Fibroblast of lung (primary cell): ENCODE measurements at places on chromosomes 2 and 18.
A peak's percentile ranks its signal among the peaks of the same experiment; 100 is the strongest.

GRCh38 chr2:127410871-127411652 lies 7.2 kb upstream of the PROC start:
- no peaks in the 10 kb centered on the region for H3K36me3 ChIP-seq
- DNase-seq: peak; percentile 37
- H3K27ac ChIP-seq: peak overlapping the region; percentile 22
- no peaks in the 10 kb centered on the region for H3K27me3 ChIP-seq

DNA sequence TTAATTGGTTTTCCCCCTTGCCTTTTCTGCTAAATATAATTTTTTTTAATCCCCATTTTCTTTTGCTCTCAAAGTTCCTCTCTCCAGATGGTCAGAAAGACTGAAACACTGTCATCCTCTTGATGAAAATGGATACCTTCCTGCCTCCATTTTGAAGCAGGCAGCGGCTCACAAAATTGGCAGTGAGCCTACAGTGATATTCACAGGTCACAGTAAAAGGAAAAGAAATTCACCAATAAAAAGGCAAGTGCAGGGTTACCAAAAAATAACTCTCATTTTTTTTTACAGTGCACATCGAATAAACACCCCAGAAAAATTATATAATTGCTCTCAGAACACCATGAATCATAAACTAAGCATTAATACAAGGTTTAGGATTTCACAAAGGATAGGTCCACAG lies 307.5 kb downstream of the TCF4 start:
- peaks cover 1% of the 10 kb centered on the region for H3K4me1 ChIP-seq
- no peaks in the 10 kb centered on the region for H3K27me3 ChIP-seq
- peak; percentile 23 for DNase-seq
- peaks cover 3% of the 10 kb centered on the region for H3K36me3 ChIP-seq
- no peak overlapping the region for H3K4me3 ChIP-seq

GRCh38 chr2:1742681-1743395 lies 1.5 kb downstream of the PXDN start:
- H3K4me3 ChIP-seq: peak overlapping the region; percentile 59
- H3K36me3 ChIP-seq: peaks cover 2% of the 10 kb centered on the region
- peaks cover 28% of the 10 kb centered on the region for H3K4me1 ChIP-seq

DNA sequence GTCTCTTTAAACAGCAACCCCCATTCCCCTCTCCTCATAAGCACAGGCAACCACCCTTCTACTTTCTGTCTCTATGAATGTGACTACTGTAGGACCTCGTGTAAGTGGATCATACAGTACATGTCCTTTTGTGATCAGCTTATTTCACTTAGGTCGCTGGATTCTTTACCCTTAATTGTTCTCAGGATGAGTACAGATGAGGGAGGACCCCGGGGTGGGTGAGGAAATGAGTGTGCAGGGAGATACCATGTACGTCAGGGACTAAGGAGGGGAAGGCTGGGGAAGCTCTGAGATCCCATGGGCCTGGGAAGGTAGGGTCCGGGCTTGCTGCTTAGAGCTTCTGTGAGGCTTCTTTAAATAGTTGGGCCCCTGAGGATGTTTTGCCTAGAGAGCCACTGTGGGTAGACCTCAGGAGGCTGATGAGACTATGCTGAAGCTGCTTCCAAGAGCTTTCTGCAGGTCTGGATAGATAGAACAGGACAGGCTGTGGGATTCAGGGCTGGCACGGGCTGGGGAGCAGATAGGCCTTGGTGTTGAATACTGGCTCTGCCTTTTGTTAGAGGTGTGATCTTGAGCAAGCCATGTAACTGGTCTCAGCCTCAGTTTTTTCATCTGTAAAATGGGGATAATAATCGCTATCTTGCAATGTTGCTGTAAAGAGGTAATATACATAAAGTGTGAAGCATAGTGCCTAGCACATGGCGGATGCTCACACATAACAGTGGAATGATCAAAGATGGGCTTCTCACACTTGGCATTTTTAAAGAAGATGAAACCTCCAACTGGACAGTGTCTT lies 155.3 kb downstream of the PRKCE start:
- no peak overlapping the region for H3K4me3 ChIP-seq
- H3K36me3 ChIP-seq: no peaks in the 10 kb centered on the region
- H3K27ac ChIP-seq: no peak overlapping the region
- H3K27me3 ChIP-seq: no peaks in the 10 kb centered on the region
- no peaks in the 10 kb centered on the region for H3K4me1 ChIP-seq

DNA sequence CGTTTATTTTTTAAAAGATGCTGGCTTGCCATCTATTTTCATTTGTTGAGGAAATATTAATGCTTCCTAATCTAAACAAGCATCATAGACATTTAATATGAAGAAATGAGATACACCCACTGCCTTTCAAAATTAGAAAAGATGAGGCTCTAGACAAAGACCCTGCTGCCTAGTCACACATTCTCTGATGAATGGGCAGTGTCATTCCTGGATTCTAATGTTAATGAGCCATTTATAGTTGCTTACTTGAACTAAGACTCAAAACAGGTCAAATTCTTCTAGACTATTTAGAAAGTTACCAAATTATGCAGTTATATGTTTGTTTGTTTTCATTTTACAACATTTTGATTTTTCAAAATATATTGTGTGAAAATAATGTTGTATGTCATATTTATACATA lies 237.6 kb downstream of the CDH7 start:
- H3K4me1 ChIP-seq: no peaks in the 10 kb centered on the region
- H3K36me3 ChIP-seq: no peaks in the 10 kb centered on the region
- no peak overlapping the region for H3K4me3 ChIP-seq
- no peak for DNase-seq

DNA sequence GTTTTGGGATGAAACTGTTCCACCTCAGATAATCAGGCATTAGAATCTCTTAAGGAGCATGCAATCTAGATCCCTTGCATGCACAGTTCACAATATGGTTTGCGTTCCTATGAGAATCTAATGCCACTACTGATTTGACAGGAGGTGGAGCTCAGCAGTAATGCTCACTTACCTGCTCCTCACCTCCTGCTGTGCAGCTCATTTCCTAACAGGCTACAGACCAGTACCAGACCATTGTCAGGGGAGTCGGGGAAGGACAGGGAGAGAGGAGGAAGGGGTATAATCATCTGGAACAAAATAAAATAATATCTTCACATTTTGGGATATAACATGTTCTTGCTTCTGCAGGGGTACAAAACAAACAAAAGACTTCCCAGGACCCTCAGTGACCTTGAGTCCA lies 532.0 kb upstream of the FSHR start:
- no peak overlapping the region for H3K27ac ChIP-seq
- no peak for DNase-seq
- no peaks in the 10 kb centered on the region for H3K27me3 ChIP-seq
- H3K4me1 ChIP-seq: no peaks in the 10 kb centered on the region
